Stimulated activated CD4-positive, alpha-beta T cell treated with anti-CD3 and anti-CD28 coated beads, Interleukin-1b, Interleukin-23, amount 100 ng/mL, for 24 hours (primary cell): ENCODE measurements at places on chromosomes 2 and 18.

DNA sequence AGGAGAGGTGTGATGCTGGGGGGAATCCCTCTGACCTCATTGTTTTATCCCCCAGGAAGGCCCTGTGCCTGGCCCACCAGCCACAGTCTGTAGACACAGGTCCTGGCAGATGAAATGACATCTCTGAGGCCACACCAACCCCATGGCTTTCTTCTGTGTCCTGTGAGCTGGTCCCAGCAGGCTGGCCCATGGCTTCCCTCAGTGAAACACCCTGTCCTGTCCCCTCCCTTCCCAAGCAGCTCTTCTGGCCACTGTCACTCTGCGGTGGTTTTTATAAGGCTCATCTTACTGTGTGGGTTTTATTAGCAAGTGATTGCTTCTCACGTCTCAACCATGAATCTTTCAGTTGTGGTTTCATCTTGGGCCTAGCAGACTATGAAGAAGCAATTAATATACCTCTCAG, 102.8 kb upstream of the STPG4 start:
- DNase-seq = no peak

GRCh38 chr18:8349608-8350323, 259.5 kb upstream of the RAB12 start:
- DNase-seq = no peak

GRCh38 chr2:141455211-141455826, 675.5 kb downstream of the LRP1B start:
- DNase-seq = no peak

DNA sequence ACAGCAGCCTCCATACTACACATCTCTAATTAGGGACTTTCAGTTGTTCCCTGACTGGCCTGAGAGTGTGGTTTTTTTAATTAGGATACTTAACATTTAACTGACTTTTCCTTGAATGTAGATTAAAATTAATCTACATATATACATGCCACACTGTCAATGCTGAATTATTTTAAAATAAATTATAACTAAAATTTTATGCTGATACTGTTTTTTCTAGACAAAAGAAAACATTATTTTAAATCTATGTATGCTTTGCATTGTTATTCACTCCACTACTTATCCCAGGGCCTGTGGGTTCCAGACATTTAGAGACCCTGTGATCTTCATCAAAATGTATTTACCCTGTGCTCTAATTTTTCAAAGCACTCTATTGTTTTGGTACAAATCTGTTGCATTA, 496.0 kb upstream of the MAP2 start:
- no peak for DNase-seq

DNA sequence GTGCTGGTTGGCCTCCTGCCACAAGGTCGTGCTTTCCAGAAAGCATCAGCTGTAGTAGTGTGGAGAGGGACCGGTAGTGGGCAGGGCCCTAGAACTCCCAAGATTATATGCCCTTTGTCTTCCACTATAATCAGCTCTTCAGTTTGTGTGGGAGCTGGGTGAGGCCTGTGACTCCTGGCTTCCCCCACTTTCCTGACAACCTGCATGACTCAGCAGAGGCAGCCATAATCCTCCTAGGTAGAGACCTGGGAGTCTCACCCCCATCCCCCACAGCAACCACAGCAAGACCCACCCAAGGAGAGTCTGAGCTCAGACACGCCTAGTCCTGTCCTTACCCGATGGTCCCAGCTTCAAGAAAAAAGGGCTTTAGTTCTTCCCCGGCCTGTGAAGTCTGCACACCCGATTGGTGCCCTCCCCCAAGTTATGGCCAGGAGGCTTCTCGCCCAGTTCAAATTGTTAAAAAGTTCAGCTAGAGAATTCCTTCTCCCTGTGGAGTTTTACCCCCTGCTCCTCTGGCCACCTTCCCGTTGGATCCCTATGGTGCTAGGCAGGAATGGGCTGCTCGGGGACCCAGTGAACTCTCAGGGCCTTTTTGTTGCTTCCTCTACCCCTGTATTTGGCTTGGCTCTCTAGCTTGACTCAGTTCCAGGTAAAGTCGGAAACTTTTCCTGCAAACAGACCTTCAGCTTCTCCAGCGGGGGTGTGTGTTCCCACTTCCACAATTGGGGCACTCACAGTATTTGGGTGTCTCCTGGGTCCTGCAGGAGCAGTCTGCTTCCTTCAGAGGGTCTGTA, 57.8 kb upstream of the FAM237A start:
- DNase-seq = no peak

GRCh38 chr2:216385478-216385877, 13.2 kb upstream of the MARCHF4 start:
- DNase-seq = no peak

DNA sequence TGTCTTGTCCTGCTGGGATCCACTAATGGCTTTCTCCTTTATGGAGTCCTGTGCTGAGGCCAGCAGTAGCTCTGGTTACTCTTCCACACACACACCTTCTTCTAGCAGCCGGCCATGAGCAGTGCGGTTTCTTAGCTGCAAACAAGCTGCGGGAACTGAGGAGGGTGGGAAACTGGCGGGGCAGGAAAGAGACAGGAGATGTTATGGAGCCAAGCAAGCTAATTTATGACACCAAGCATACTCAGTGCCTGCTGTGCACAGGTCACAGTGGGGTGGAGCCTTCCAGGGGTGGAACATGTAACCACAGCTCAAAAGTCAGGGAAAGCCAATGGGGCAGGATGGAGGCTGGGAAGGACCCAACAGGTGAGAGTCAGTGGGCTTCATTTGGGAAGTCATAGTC, 180.8 kb downstream of the FAM210A start:
- DNase-seq = no peak

DNA sequence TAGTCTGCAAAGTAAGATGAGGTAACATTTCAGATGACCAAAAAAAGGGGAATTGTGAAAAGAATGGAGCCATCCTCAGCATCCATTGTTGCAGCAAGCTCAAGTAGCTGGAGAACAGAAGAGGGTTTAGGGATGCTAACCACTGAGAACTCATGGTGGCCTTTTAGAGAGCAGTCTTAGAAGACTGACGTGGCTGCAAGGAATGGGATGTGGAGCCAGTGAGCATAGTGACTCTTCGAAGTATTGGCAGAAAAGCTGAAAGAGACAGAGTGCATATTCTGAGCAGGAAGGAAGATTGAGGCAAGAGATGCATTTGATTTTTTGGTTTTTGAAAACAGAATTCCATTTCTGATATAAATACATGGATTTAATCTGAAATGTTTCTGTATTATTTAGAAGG, 151.2 kb downstream of the UBE2E3 start:
- no peak for DNase-seq

- no peak for DNase-seq
Measured at GRCh38 chr2:33241581-33241980, 234.9 kb upstream of the RASGRP3 start.

- DNase-seq = no peak
Measured at GRCh38 chr2:50723286-50723938, 308.5 kb downstream of the NRXN1 start.
